ENCODE measurements at places on chromosomes 16 and 17.

GRCh38 chr17:69228576-69228975, at the start of gene ABCA10:
Gene ABCA10 (minus strand): TSS chr17:69228824. CDS start chr17:69225358, 3,466 bp downstream.
- no peak for DNase-seq

GRCh38 chr17:56896968-56897359, 16.9 kb downstream of the TRIM25 start:
- no peak for DNase-seq

DNA sequence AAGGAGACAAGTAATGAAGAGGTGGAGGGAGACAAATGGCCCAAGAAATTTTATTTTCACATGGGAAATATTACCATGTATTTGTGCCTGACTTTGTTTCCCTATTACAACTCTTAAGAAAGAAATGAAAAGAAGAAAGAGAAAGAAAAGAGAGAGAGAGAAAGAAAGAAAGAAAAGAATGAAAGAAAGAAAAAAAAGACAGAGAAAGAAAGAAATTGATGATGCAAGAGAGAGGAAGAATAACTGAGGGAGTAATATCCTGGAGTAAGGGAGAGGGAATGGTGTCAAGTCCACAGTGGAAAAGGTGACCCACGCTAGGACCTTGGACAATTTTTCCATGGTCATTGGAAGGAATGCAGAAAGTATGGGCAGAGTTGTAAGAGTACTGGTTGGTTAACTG, 10.1 kb upstream of the ACSM3 start:
- DNase-seq, result no peak

DNA sequence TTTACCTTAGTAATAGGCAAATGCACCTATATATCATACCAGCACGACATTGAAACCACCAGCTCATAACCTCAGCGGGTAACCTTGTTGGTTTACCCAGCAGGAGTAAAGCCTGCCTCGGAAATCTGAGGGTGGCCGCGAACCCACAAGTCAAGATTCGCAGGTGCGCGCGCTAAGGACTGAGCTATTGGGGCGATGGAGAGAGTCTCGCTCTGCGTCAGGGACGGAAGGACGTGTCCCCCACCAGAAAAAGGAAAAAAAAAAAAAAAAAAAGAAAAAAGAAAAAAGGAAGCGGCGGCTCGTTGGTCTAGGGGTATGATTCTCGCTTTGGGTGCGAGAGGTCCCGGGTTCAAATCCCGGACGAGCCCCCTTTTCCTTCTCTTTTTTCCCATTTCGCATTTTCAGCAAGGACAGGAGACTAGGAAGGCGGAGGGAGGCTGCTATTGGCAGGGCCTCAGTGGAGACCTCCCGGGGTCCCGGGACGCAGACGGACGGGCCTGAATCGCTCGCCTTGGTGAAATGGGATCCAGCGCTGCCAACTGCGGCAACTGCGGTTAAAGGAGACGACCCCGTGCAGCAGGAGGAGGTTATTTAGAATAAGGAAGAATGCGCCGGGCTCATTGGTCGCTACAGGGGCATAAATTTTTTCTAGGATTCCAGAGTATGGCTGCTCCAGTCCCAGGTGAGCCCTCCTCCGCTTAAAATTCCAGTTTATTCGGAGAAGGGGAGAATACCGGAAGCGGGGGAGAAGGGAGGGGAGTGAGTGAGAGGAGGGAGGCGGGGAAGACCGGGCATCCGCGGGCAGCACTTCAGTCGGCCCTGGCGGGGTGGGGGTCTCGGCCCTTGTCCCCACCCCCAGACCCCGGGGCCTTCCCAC, at the start of gene OR1F1:
OR1F1 (plus strand) TSS at position 407 of the 877 bp plus-strand sequence.
- DNase-seq, result peak; percentile 80

DNA sequence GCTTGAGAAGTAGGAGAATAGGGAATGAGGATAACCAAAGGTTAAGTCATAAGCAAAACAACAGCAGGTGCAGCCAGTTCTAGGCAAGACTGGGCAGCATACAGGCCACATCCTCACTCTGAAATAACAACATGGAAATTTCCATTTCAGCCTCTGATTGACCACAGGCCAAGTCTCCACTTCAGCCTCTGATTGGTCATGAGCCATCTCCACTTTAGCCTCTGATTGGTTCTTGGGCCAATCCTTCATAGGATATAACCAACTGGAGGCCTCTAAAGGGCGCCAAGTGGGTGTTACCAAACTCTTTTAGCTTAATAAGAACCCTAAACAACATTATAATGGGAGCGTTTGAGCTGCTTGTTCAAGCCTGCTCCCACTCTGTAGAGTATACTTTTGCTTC, 512.0 kb downstream of the NPIPA7 start:
- no peak for DNase-seq

DNA sequence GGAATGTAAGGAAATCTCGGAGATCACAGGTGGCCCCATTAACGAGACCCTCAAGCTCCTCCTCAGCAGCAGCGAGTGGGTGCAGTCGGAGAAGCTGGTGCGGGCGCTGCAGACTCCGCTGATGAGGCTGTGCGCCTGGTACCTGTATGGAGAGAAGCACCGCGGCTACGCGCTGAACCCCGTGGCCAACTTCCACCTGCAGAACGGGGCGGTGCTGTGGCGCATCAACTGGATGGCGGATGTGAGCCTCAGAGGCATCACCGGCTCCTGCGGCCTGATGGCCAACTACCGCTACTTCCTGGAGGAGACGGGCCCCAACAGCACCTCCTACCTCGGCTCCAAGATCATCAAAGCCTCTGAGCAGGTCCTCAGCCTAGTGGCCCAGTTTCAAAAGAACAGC, 16.2 kb downstream of the MLYCD start:
- DNase-seq, result no peak

GRCh38 chr16:79769270-79769927, 168.9 kb upstream of the MAF start:
- DNase-seq, result no peak

GRCh38 chr16:50537533-50538290, 10.5 kb upstream of the NKD1 start:
- DNase-seq, result no peak

GRCh38 chr17:73227379-73227778, 34.3 kb downstream of the CPSF4L start:
- no peak for DNase-seq

- no peak for DNase-seq
Observed at GRCh38 chr16:50774960-50775359, 33.1 kb downstream of the CYLD start.

GRCh38 chr16:67405336-67405735, 10.9 kb downstream of the ZDHHC1 start:
- no peak for DNase-seq

- DNase-seq, result no peak
Observed at GRCh38 chr16:35565626-35566025, 2106.2 kb downstream of the TP53TG3F start.

DNA sequence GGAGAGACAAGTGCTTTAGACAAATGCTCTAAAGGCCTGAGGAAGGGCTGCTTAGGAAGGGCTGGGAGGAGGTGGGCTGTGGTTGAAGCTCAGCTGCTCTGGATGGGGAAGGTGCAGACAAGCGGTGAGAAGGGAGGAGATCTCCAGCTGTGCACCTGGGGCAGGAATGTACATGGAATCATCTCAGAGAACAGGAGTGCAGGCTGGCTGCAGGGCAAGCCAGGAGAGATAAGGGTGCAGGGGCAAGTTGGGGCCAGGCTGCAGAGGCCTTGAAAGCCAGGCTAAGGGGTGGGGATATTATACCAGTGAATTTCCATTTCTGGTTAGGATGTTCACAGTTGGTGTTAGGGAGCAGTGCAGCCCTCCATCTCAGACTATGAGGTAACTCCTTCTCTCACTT, 4.2 kb downstream of the SLC6A2 start:
- no peak for DNase-seq

GRCh38 chr16:28051486-28051885, 12.0 kb downstream of the GSG1L start:
- DNase-seq, result no peak

DNA sequence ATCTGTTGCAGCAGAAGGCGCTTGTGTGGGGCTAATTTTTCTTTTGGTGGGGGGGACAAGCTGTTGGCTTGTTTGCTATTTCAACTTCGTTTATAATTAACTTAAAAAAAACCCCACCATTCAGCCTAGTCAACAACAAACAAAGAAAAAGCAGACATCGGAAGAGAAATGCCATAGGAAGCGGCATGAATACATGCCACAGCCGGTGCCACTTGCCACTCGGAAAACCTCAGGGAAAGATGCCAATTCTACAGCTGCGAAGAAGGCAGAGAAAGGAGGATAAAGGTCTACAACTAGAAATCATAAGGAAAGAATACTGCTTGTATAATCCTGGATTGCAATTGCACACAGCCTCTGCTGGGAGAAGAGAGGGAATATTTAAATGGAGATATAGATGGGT, 254.4 kb upstream of the PMFBP1 start:
- no peak for DNase-seq
